ENCODE measurements at places on chromosomes 7 and 10.

- no peak for DNase-seq
These were observed 101.2 kb upstream of the MGMT start for GRCh38 chr10:129365767-129366402.

DNA sequence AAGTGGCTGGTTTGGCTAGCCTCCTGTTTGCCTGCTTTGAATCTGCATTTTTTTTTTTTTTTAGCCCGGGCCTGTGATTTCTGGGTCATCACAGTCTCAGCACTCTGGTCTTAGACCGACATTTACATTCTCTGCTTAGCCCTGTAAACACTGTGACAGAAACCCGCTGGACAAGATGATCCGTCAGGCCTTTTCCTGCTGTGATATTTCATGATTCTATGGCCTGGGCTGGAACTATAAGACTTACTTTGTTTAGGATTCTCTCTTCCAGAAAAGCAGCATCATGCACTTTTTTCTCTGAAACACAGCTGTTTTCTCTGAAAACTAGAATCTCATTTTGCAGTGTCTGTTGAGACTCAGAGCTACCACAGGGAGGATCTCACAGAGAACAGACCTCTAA lies 705.5 kb downstream of the GRID1 start:
- DNase-seq, result no peak

DNA sequence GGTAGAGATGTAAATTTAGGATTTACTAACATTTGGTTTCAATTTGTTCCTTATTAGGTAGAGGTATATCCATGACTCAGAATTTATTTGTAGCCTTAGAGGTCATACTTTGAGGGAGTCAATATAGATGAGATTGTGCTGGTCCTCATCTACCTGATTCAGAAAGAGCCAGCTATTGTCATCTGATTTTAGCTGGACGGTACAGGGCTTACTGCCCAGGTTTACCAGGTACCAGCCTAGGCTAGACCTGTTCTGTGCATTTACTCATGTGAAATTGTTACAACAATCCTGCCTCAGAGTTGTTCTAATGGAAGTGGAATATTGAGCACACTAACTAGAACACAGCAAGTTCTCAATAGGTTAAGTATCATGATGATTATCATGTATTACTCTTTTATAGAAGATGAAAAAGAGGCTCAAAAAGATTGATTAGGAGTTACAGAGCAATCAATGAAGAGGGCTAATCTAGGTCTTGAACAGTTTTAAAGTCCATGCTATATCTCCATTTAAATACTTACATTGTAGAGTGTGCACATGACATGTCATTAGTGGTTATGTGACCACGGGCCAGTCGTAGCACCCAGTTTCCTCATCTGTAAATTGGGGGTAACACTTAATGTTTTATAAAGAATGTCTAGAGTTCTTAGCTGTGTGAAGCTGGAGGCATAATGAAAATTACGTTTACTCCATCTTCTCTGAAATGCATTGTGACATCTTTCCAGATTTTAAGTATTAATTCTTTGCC lies 42.1 kb downstream of the TRIM24 start:
- no peak for DNase-seq

- DNase-seq, result no peak
These were observed 22.5 kb downstream of the TMEM176A start for GRCh38 chr7:150823043-150823442.

GRCh38 chr10:129926066-129927055 lies 37.7 kb downstream of the EBF3 start:
- DNase-seq, result no peak

GRCh38 chr10:128187788-128188185 lies 61.6 kb upstream of the MKI67 start:
- no peak for DNase-seq

GRCh38 chr10:96910488-96911395 lies 78.6 kb downstream of the LCOR start:
- peak; percentile 22 for DNase-seq

DNA sequence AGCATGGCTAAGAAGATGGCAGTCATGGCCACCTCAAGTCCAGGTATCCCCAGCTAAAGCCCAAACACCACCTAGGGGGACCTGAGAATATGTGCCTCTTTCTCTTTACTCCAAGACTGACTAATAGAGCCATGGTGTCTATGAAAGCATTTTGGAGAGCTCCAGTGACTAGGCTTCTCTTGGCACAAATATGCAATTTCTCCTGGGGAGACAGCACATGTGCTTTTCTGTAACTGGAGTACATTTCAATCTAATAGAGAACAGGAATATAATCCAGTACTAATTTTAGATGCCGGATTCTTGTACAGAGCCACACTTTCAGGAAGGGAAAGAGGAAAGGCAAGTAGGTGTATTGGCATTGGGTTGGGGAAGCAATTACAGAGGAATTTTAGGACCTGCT lies 260.1 kb downstream of the BMPER start:
- no peak for DNase-seq

DNA sequence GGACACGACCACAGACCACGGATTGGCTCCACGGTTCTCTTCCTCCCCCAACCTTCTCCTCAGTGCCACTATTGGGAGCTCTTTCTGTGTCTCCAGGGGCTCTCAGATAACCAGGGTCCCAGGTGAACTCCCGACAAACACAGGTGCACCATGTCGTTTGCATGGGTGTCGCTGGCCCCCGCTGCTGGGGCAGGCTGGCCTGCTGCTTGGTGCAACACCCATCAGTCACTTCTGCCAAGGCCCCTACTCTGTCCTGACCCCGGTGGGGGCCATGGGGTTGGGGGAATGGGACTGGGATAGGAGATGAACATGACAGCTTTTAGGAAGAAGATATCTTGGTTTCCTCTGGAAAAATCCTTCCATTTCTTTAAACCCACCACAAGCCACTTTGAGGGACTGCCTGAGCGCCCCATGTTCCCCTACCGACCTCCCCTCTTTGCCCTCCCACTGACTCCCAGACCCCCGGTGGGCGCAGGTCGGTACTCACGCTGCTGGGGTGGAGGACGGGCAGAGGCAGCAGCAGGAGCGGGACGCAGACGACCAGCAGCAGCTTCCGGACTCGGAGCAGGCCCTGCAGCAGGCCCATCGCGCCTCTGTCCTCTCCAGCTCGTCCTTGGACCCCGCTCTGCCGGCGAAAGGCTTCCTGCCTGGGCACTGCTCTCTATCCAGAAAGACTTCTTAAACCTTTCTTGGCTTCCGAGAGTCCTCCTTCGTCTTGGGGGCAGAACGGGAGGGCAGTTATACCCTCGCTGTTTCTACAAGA lies 894 bp downstream of the SLC13A4 start:
- no peak for DNase-seq

DNA sequence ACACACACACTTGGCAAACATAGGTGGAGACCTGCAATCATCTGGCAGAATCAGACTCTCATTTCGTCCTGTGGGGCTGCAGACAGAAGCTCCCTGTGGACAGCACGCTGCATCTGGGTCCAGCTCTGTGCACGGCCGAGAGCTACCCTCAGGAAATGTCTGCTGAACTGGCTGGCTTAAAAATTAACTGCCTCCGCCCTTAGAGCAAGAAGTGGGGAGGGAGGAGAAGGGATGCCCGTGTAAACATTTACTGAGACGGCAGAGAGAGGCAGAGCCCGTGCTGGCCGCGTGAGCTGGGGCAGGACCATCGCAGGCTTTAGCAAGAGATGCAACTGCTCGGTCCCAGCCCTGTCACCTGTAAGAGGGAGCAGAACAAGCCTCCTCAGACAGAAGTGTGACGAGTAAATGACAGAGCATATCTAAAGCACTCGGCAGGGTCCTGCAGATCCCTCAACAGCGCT lies 81.8 kb downstream of the TNS3 start:
- no peak for DNase-seq

DNA sequence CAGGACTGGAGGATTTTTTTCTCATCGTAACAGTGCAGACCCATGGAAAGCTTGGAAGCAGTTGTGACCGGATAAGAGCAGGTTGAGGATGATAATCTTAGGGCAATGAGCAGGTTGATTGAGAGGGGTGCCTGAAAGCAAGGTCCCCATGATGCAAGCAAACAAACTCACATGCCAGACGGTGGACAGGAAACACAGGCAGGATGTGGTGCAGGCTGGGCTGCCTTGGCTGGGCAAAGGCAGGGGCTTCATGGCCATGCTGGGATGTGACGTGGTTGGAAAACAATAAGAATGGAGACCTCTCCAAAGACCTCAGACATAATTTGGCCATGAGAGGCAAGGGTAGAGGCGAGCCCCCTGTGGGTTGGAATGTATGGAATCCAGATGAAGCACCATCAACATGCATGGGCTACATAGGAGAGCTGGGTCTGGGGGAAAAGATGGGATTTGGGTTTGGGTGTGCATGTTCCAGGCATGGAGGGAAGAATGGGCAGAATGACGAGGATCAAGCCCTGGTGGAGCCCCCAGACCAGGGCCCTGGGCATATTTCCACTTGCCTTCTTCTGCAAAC lies 58.3 kb downstream of the IKZF1 start:
- no peak for DNase-seq

- no peak for DNase-seq
These were observed 86.7 kb downstream of the MDFIC start for GRCh38 chr7:115008465-115009114.

DNA sequence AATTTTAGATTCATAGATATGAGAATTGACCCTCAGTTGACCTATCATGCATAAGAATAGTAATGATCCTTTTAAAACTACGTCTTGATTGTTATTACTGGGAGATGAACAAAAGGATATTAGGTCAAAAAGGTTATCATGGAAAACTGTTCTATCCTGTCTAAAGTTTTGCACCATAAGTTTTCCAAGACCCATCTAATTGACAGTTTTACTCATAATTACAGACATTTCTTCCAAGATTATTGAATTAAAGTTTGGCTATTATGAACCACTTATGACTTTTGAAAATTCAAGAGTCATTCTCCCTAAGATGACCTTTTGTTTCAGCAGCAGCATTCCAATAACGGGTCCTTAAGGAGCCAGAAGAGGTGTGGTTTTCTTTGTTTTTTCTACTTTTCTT lies 144.3 kb downstream of the WNT2 start:
- DNase-seq, result no peak

DNA sequence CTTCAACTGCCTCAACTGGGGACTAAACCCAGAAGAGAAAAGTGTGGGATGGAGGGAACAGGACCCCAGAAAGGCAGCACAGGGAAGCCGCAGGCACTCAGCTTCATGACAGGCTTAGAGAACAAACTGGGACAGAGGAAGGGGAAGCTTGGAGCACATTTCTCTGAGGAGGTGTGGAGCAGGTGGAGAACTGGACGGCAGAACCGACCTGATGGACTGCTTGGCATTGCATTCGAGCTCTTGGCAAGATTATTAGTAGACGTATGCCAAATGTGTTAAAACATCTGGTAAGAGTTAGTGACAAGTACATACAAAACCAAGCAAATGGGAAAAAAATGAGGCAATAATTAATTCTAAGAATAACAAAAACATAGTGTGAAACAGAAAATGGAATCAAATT lies 335.7 kb downstream of the SFMBT2 start:
- DNase-seq, result no peak

GRCh38 chr7:118195837-118196474 lies 12.0 kb downstream of the LSM8 start:
- no peak for DNase-seq

DNA sequence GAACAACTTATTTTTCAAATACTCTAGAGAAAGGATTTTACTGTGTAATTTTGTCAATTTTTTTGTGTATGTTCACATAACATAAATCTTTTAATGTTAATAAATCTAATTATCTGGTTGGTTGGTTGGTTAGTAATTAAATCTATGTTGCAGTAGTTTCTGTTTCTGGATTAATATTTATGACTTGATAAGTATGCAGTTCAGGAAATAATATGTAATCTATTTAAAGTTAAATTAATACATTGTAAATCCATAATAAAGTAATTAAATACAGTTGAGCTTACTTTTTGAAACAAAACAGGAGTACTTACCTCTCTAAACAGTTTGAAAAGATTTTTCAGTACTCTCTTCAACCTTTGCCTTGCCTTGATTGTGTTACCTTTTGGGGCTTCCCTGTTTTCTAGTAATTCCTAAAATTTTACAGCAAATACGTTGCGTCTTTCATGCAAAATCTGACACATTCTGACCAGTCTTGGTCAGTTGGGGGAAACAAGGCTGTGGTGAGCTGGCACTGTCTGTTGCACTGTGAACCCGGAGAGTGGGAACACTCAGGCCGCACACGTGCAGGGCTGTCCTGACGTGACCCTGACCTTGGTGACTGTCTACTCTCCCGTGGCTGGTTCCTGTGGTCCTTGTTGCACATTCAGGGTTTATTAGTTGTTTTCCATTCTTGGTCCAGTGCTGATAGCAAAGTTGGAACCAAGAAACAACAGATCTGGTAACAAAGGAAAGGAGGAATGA lies 45.6 kb upstream of the FGL2 start:
- DNase-seq, result no peak

DNA sequence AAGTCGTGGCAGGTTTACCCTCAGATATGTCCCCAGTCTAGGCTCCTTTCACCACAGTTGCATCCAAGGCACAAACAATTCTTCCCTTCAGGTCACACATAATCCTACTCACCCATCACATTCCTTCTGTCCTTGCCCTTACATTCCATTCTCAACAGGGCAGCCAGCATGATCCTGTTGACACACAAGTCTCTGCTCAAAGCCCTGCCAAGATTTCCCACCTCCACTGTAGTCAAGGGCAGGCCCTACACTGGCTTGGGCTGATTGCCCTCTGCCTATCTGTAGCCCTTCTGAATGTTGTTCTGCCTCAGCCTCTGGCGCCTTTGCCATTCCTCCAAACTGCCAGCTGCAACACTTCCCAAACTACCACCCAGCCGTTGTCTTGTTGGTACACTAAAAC lies 187.9 kb upstream of the AKR1E2 start:
- no peak for DNase-seq

DNA sequence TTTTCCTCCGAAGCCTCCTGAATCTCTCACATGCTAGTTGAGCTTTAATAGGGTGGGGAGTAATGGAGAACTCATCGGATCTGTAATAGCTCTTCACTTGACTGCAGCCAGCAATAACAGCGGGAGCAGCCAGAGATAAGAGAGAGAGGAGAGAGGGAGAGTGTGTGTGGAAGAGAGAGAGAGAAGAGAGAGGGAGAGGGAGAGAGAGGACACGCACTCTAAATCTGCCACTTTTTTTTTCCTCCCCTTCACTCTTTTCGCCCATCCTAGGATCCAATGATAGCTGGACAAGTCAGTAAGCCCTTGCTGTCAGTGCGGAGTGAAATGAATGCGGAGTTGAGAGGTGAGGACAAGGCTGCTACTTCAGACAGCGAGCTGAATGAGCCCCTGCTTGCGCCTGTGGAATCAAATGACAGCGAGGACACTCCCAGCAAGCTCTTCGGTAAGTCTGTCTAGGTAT lies 107.9 kb downstream of the POU6F2 start:
- DNase-seq, result peak; percentile 80

GRCh38 chr10:31623466-31623865 lies 304.4 kb downstream of the ZEB1 start:
- no peak for DNase-seq

- no peak for DNase-seq
These were observed 66.6 kb downstream of the GPR37 start for GRCh38 chr7:124698964-124699363.

DNA sequence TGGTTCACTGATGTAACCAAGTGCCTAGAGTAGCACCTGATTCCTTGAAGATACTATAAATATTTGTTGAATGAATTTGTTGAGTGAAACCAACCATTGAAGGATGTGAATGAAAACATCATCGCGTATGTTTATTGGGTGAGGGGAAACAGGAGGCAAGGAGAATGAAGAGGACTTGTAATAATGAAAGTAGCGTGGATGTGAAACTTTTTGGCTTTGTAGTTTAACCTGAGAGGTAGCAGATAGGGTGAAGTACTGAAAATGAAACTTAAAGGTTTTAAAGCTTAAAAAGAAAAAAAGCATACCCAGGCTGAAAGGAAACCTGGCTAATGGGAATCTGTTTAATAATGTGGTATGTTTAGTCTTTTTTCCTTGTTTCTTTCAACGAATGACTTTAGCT lies 5.2 kb downstream of the CCNY start:
- DNase-seq, result no peak

- no peak for DNase-seq
These were observed 277.6 kb downstream of the GATA3 start for GRCh38 chr10:8331896-8332729.
